ENCODE measurements at places on chromosomes 7 and 10.

DNA sequence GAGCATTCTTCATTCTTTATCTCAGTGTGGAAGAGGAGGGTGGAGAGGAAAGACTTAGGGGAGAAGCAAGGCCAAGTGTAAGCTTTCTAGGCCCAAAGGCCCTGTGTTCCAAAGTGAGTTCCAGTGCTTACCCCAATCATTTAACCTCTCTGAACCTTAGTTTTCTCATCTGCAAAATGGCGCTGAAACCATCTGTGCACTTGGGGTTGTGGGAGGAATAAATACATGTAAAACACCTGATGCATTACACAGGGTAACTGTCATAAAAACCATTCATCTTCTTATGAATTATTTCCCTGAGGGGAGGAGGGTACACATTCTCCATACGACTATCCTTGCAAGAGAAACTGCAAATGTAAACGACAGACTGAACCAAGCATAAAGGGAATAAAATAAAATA lies 19.0 kb downstream of the PIK3AP1 start:
- no peak for DNase-seq
- no peaks in the 10 kb centered on the region for H3K4me1 ChIP-seq
- no peaks in the 10 kb centered on the region for H3K36me3 ChIP-seq
- H3K27me3 ChIP-seq: no peaks in the 10 kb centered on the region
- H3K4me3 ChIP-seq: no peak overlapping the region

DNA sequence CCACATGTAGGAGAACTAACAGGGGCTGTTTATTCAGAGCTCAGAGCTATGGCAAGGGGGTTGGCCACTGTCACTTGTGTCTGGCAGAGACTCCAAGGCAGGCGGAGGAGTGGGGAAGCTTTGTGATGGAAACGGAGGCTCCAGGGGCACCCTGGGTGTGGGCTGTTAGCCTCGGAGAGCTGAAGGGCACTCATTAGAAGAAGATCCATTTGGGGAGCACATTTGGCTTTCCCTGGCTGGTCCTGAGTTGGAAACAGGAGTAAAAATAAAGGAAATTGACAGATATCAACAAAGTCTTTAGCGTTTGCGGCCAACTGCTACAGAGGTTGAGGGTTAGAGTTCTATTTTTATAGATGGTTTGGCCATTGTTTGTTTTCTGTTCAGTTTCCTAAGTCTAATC lies 288.3 kb upstream of the MKI67 start:
- no peaks in the 10 kb centered on the region for H3K4me1 ChIP-seq
- H3K27me3 ChIP-seq: no peaks in the 10 kb centered on the region
- no peak overlapping the region for H3K4me3 ChIP-seq
- no peak for DNase-seq
- H3K36me3 ChIP-seq: no peaks in the 10 kb centered on the region

GRCh38 chr10:9390516-9390915 lies 1336.0 kb downstream of the GATA3 start:
- no peak overlapping the region for H3K4me3 ChIP-seq
- H3K27me3 ChIP-seq: no peaks in the 10 kb centered on the region
- no peaks in the 10 kb centered on the region for H3K4me1 ChIP-seq

- no peaks in the 10 kb centered on the region for H3K27me3 ChIP-seq
- no peak overlapping the region for H3K27ac ChIP-seq
- no peaks in the 10 kb centered on the region for H3K4me1 ChIP-seq
- no peak overlapping the region for H3K4me3 ChIP-seq
- H3K36me3 ChIP-seq: no peaks in the 10 kb centered on the region
- no peak for DNase-seq
Observed at GRCh38 chr10:20593649-20594048, 303.5 kb downstream of the NEBL start.
